Umbilical cord (tissue), 2 donors: ENCODE measurements at places on chromosomes 7 and 10. TPM values are rescaled to one million over a fixed set of nuclear protein-coding genes. Genes with fewer than 3 reads are reported as not detected.

Gene TMEM184A
- 3.4 TPM for total RNA-seq

GRCh38 chr10:73413108-73413527 lies 740 bp downstream of the ANXA7 start:
- no peak for DNase-seq

DNA sequence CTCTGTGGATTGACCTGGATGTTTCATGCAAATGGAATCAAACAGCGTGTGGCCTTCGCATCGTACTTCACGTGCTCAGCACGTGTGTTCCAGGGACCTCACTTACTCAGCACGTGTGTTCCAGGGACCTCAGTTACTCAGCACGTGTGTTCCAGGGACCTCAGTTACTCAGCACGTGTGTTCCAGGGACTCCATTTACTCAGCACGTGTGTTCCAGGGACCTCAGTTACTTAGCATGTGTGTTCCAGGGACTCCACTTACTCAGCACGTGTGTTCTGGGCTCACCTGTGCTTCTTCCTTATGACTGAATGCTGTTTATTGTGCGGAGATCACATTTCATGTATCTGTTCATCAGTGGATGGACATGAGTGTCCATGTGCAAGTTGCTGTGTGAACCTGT lies 22.0 kb downstream of the INPP5A start:
- DNase-seq, result no peak

Gene GPR26
- total RNA-seq, result 0.72 TPM

Gene SYPL1
- total RNA-seq, result 47.2 TPM

DNA sequence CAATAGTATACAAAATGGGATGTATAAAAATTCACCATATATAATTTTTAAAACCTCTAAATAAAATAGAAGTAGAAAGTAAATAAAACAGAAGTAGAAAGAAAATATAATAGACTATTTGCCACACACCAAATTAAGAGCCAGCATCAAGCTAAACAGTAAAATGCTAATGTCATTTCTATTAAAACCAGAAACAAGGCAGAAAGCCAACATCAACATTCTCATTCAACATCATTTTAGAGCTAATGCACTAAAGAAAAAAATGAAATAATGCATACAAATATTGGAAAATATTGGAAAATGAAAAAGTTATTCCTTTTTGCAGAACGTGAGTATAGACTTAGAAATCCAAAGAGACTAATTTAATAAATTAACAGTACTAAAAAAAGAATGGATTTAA lies 23.4 kb upstream of the RELN start:
- DNase-seq, result no peak

Gene ALOX5
- total RNA-seq, result 19.3 TPM

GRCh38 chr7:96931891-96932290 lies 73.5 kb upstream of the DLX6 start:
- DNase-seq, result no peak

GRCh38 chr7:23105086-23105643 lies 420 bp upstream of the KLHL7 start:
- DNase-seq, result no peak

Gene ZPBP
- not detected for total RNA-seq

Gene ERVW-1
- total RNA-seq, result 5.5 TPM

Gene SLC26A5
- not detected for total RNA-seq

DNA sequence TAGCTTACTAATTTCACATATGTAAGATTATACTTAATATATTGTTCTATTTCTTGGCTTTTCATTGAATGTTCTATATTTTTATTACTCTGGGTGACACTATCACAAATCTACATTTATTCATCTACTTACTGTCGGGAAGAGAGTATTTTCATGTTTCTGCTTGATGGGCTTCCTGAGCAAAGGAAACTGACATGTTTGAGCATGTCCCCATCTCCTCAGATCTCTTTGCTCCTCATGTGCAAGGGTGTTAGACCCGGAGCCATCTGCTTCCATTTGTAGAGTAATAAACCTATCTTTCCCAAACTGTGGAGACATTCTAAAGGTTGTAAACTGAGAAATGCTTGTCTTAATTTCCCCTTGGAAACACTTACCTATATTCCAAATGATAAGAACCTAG lies 103.5 kb downstream of the LSMEM1 start:
- DNase-seq, result no peak

DNA sequence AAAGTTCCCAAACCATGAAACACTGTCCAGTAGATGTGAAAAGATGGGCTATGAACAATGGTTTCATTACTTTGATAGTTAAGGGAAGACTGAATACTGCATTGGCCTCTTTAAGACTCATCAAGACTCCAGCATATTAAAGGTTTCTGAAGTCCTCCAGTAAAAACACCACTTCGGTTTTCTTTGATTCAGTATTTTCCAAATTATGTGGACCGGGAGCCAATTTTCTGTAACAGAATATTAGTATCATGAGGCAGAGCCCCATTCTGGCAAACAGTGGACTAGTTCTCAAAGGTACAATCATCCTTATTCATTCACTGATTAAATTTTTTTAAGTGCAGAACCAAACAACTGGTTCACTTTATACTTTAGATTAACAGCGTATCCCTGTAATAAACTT lies 241.1 kb upstream of the LRGUK start:
- no peak for DNase-seq

Gene OR6V1
- 1.7 TPM for total RNA-seq

DNA sequence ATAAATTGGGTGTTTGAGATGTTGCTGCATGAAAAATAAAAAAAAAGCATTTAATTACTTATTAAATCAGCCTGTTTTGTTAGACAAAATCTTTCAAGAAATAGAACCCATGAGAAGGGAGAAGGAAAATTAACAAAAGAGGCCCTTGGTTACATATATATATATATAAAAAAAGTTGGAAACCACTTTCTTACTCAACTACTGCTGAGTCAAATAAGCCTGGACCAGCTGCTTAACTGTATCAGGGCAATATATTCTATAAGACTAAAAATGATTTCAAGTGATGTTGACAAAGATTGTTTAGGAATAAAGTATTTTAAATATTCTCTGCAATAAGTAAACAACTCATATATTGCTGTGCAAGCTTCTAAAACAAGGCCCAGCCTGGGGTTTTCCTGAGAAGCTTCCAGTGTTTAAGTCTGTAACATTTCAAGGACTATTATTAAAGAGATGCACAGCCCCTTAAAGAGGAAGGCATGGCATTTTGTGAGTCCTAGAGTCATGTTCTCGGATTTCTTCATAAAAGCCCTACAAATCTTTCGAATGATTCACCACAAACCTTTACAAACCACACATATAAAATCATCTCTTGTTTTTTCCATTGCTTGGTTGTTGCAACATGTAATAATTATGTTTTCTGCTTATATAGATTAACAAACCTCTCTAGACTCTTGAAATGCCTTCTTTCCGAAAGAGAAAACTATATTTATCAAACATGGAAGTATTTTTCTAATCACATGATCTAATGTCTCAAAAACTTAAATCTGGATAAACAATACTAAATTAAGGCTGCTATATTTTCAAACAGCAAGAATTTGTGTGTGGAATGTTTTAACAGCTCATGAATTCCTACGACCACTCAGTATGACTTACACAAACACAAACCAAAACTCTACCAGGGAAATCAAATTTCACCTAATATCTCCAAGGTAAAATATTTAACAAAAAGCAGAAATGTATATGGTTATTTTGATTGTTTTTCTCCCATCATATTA lies 14.3 kb downstream of the JAZF1 start:
- peak; percentile 85 for DNase-seq

Gene TUBAL3
- total RNA-seq, result not detected
